Femur (tissue), 1 donor: ENCODE measurements at places on chromosomes 12 and 14.
A peak's percentile ranks its signal among the peaks of the same experiment; 100 is the strongest.

GRCh38 chr12:66144791-66145754, 14.5 kb upstream of the LLPH start:
- no peak for DNase-seq

GRCh38 chr12:31588976-31589375, 2.0 kb downstream of the DENND5B start:
- no peak for DNase-seq

GRCh38 chr12:76879710-76880518, 1.1 kb upstream of the CSRP2 start:
- DNase-seq, result no peak

GRCh38 chr12:60197589-60197988, 601.8 kb downstream of the SLC16A7 start:
- DNase-seq, result no peak

GRCh38 chr12:51896236-51896635, 8.3 kb downstream of the ANKRD33 start:
- no peak for DNase-seq

- DNase-seq, result no peak
Observed at GRCh38 chr14:34000396-34000795, 49.5 kb upstream of the EGLN3 start.

- no peak for DNase-seq
Observed at GRCh38 chr12:131383741-131384543, 326.9 kb upstream of the SFSWAP start.

DNA sequence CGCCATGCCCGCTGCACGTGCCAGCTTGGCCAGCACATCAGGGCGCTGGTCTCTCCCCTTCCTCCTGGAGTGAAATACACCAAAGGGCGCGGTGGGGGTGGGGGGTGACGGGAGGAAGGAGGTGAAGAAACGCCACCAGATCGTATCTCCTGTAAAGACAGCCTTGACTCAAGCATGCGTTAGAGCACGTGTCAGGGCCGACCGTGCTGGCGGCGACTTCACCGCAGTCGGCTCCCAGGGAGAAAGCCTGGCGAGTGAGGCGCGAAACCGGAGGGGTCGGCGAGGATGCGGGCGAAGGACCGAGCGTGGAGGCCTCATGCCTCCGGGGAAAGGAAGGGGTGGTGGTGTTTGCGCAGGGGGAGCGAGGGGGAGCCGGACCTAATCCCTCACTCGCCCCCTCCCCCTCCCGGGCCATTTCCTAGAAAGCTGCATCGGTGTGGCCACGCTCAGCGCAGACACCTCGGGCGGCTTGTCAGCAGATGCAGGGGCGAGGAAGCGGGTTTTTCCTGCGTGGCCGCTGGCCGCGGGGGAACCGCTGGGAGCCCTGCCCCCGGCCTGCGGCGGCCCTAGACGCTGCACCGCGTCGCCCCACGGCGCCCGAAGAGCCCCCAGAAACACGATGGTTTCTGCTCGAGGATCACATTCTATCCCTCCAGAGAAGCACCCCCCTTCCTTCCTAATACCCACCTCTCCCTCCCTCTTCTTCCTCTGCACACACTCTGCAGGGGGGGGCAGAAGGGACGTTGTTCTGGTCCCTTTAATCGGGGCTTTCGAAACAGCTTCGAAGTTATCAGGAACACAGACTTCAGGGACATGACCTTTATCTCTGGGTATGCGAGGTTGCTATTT, 914 bp upstream of the CCND2 start:
- peak; percentile 78 for DNase-seq

- DNase-seq, result no peak
Observed at GRCh38 chr12:6020930-6021329, 75.9 kb upstream of the ANO2 start.

- no peak for DNase-seq
Observed at GRCh38 chr12:125220404-125221273, 155.4 kb downstream of the AACS start.

DNA sequence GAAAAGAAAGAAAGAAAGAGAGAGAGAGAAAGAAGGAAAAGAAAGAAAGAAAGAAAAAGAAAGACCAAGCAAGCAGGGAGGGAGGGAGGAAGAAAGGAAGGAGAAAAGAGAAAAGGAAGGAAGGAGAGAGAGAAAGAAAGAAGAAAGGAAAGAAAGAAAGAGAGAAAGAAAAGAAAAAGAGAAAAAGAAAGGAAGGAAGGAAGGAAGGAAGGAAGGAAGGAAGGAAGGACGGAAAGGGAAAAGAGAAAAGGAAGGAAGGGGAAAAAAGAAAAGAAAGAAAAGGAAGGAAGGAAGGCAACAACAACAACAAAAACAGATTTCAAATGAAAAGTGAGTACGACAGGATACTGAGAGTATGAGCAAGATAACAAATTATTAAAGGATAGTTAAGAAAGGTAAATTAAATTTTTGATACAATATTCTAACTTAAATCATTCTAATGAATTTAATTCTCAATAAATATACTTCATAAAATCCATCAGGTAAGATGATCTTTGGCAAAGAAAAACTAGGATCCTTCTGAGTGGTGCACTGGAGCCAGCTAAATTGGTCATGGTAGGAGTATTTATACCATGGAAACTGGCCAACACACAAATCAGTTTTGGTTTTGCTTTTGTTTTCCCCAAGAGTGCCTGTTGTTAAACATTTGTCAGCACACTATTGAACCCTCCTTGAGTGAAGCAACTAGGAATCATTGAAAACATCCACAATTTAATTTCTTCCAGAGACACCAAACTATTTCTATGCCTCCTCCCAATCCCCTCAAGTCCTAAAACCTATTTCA, 56.1 kb upstream of the DYRK2 start:
- DNase-seq, result no peak

DNA sequence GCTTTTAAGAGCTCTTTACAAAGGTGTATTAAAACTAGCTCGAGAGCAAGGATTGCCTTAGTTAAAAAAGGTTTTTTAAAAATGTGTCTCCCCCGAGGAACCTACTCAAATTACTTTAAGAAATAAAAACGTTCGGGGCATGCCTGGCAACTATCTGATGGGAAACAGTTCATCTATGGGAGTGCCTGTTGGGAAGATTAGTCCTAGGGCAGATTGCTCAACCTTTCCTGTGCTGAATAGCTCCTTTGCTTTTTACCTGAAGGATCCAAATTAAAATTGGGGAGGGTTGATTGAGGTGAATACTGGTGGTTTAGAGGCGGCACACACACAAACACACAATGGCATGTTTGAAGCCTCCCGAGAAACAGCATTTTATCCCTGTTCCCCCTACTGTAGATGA, 541.4 kb upstream of the ATP2B1 start:
- DNase-seq, result no peak

GRCh38 chr14:103057372-103058163, at the start of gene CDC42BPB:
CDC42BPB (minus strand) TSS chr14:103057549; CDS start chr14:103057173, 376 bp downstream.
- peak; percentile 94 for DNase-seq

- peak; percentile 39 for DNase-seq
Observed at GRCh38 chr14:35134329-35135123, 12.2 kb downstream of the PRORP start.

- peak; percentile 51 for DNase-seq
Observed at GRCh38 chr14:70188659-70189455, at the start of gene SLC8A3. SLC8A3 (minus strand) TSS chr14:70188951; CDS start chr14:70168422, 20,529 bp downstream.

DNA sequence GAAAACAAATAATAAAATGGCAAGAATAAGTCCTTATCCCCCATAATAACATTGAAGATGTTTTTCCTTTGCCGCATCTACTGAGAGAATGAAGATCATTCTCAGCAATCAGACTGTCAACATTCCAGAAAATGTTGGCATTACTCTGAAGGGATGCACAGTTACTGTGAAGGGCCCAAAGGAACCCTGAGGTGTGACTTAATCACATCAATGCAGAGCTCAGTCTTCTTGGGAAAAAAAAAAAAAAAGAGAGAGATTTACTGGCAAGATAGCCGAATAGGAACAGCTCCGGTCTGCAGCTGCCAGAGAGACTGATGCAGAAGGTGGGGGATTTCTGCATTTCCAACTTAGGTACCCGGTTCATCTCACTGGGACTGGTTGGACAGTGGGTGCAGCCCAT, 41.3 kb upstream of the OR6J1 start:
- DNase-seq, result no peak

GRCh38 chr12:53290661-53291060, 4.7 kb upstream of the PFDN5 start:
- no peak for DNase-seq

DNA sequence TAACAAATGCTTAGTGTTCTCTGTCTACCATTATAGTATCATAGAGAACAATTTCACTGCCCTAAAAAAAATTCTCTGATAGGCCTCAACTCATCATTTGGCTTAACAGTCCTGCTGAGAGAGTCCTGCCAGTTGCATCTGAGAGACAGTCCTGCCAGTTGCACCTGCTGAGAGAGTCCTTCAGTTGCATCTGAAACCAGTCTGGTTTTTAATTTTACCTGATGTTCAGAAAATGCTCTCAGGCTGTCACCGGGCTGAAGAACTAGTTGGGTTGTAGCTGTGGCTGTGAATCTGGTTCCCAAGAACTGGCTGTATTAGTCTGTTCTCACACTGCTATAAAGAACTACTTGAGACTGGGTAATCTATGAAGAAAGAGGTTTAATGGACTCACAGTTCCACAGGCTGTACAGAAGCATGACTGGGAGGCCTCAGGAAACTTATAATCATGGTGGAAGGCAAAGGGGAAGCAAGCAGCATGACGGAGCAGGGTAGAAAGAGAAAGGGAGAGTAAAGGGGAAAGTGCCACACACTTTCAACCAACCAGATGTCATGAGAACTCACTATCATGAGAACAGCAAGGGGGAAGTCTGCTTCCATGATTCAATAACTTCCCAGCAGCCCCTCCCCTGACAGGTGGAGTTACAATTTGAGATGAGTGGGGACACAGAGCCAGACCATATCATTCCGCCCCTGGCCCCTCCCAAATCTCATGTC, 51.6 kb downstream of the PRKCH start:
- DNase-seq, result no peak

- DNase-seq, result no peak
Observed at GRCh38 chr12:13222076-13222475, 25.6 kb downstream of the EMP1 start.

DNA sequence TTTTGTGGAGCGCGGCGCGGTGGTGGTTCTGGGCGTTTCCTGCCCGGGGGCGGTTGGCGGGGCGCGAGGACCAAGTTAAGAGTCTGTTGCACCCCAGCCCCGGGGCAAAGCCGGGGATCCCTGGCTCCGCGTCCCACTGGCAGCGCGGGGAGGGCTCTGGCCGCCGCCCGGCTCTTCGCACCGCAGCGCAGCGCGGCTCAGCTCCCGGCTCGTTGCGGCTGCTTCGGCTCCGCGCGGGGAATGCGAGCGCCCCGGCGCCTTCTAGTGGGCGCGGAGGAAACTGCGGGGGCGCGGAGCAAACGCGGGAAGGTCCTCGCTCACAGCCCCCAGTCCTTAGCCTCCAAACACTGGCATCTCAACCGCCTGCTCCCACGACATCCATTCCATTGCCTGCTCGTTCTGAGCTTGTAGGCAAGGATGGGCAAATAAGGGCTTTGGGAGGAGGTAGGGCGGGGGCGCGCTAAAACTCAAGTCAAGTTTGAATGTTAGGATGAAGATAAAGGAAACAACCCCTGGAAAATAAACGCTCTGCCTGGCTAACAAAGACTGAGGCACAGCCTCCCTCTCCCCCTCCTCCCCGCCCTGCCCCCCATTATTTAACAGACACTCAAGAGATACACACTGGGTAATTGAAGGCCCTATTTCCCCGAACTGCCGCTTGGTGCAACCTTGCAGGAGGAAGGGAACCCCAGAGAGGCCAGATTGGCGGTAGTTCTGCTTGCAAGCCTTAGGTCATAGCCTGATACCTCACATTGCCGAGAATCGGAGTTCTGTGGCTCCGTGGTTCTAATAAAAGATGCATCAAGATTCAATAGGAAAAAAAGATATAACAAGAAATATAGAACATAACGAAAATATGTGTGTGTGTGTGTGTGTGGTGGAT, at the start of gene B4GALNT1:
TSS of gene B4GALNT1 (minus strand) at position 244 of the 883 bp plus-strand sequence. CDS start 1,069 bp downstream, outside the sequence.
- DNase-seq, result peak; percentile 57

- no peak for DNase-seq
Observed at GRCh38 chr12:18651525-18651924, 86.3 kb downstream of the PLCZ1 start.

- DNase-seq, result peak; percentile 77
Observed at GRCh38 chr12:41932470-41932991, 212.1 kb downstream of the GXYLT1 start.

DNA sequence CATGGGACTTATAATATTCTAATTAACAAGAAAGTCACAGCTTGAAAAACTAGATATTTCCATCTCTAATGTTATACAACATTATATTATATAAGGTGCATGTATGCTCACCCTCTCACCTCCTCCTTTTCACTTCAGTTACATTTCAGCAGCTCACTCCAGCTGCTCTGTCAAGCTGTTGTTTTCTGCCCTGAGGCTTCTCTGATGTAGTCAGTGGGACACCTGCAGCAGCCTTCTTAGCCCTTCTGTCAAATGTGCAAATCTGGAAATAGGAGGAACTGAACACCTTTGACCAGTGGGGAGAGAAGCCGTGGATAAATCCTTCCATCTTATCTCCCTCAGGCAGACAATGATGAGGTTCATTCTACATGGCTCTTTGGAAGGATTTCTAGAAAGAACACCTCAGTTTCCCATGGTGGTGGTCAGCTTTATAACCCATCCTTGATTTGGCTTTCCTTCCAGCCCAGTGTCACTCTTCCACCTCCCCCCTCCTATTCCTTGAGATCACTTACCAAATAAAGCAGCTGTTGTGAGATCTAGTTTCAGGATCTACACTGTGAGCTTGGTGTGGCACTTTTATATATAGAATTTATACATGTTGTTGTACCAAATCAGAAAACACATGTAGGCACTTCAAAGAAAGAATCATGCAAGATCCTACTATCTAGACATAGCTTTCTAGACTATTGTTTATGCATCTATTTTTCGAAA, 79.6 kb upstream of the STK38L start:
- DNase-seq, result no peak

- DNase-seq, result peak; percentile 31
Observed at GRCh38 chr12:8493084-8493483, 20.2 kb upstream of the CLEC4D start.

DNA sequence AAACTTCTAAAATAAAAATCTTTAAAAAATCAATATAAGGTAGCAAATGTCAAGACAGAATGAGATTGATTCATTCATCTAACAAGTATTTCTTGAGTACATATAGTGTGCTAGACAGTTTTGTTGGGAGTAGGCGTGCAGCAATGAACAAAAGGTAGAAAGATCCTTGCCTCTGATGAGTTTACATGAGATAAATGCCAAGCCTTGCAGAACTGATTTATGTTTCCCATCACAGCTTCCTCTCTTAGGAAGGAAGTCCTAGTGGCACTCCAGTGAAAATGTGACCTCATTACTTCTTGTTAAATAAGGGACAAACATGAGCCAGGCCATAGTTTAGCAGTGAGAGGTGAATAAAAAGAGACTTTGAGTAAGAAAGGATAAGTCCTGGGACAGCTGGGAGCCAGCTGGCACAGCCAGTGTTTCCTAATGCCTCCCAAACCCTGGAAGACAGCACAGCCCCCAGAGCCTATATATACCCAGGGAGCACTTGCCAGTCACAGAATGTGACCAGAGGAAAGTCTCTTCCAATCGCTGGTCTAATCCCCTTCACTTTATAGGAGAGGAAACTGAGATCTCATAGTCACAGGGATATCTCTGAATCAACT, 4.7 kb upstream of the COCH start:
- DNase-seq, result no peak

DNA sequence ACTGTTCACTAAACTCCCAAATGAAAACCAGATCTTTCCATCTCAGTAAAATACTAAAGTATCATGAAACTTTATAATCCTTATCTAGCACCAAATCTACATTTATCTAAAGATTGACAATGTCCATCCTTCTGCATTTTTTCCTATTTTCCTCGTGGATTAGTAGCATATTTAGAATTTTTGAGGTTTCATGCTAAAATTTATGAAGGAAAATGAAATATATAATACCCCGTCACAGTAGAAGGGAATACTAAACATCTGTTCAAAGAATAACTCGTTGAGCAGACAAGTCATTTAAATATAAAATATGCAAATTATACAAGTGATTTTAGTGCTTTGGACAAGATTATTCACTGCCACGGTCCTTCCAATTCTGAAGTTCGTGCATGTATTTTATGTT, 122.7 kb upstream of the SLCO1C1 start:
- no peak for DNase-seq
